ENCODE measurements at places on chromosomes 4 and X. TPM values are rescaled to one million over a fixed set of nuclear protein-coding genes. Genes with fewer than 3 reads are reported as not detected.

DNA sequence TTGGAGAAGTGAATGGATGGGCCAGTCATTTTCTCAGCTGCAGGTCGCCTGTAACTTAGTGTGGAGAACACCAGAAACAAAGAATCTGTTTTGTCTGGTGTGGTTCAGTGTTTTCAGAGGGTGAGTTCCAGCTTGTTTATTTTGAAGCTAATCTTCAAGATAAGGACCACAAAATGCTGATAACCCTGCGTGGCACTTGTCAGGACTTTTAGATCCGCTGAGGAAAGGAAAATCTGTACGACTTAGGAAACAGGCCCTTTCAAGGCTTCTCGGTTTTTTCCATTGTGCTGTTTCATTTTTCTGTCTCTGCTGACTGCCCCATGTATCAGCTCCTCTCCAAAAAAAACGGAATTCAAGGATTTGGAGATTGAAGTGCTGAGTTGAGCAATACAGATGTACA, 8.7 kb upstream of the ANAPC4 start:
- no peak for DNase-seq
- no peaks in the 10 kb centered on the region for H3K27me3 ChIP-seq
- H3K4me1 ChIP-seq, result no peaks in the 10 kb centered on the region
- H3K4me3 ChIP-seq, result no peak overlapping the region
- H3K27ac ChIP-seq, result no peak overlapping the region

DNA sequence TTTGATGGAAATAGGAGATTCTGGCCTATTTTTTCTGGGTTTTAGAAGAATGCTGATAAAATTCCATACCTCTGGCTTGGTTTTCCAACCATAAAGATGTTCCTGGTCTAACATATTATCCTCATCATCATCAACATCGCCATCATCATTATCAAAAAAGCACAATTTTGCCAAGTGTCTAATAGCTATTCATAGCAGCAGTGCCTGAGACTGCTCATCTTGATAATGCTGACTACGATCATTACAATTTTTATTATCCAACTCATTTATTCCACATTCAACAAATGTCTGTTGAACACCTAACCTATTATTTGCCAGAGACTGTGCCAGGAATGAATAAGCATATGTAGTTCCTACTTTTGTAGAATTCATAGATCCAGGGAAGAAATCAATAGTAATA, 303.5 kb upstream of the GATB start:
- no peak overlapping the region for H3K4me3 ChIP-seq
- no peaks in the 10 kb centered on the region for H3K36me3 ChIP-seq
- H3K27ac ChIP-seq, result no peak overlapping the region
- DNase-seq, result no peak
- H3K4me1 ChIP-seq, result peaks cover 31% of the 10 kb centered on the region
- no peaks in the 10 kb centered on the region for H3K27me3 ChIP-seq

GRCh38 chr4:114249976-114250375, 270.5 kb upstream of the ARSJ start:
- H3K27me3 ChIP-seq, result no peaks in the 10 kb centered on the region
- H3K27ac ChIP-seq, result no peak overlapping the region
- DNase-seq, result no peak
- H3K4me1 ChIP-seq, result no peaks in the 10 kb centered on the region

DNA sequence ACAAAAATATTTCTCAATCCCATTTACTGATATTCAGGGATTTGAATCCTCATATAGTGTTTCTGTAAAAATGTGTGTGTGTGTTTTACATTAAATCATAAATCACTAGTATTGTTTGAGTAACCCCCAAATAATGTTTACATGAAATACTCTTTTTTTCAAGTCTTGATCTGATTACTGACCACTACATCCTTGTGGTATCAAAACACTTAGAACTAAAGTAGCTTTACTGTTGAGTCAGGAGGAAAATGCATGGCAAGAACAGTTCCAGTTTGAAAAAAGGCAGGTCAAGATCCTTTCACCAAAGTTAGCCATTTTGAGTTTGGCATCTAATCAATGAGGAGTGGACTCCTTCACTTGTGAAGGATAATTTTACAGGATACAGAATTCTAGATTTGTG, 3.6 kb upstream of the WDR19 start:
- H3K27me3 ChIP-seq, result no peaks in the 10 kb centered on the region
- peaks cover 16% of the 10 kb centered on the region for H3K4me1 ChIP-seq
- no peak overlapping the region for H3K27ac ChIP-seq
- no peaks in the 10 kb centered on the region for H3K36me3 ChIP-seq
- DNase-seq, result no peak

- H3K36me3 ChIP-seq, result no peaks in the 10 kb centered on the region
- H3K27me3 ChIP-seq, result no peaks in the 10 kb centered on the region
- DNase-seq, result no peak
- H3K27ac ChIP-seq, result no peak overlapping the region
- H3K4me1 ChIP-seq, result no peaks in the 10 kb centered on the region
Observed at GRCh38 chrX:34849371-34849770, 93.2 kb upstream of the FAM47B start.

Gene SSX4B
- not detected for total RNA-seq

Gene PDGFRA
- total RNA-seq, result not detected
